ENCODE measurements at places on chromosomes 6 and 20. TPM values are rescaled to one million over a fixed set of nuclear protein-coding genes. Genes with fewer than 3 reads are reported as not detected.

METTL24 gene
- 2.0 TPM for total RNA-seq

TRAPPC3L gene
- 0.16 TPM for total RNA-seq

TP53TG5 gene
- total RNA-seq, result 2.2 TPM

DNAH8 gene
- total RNA-seq, result 0.03 TPM

ABCC10 gene
- 9.3 TPM for total RNA-seq

SLC13A3 gene
- 0.57 TPM for total RNA-seq

CLPSL1 gene
- total RNA-seq, result not detected

PGC gene
- total RNA-seq, result not detected

GJA1 gene
- 268 TPM for total RNA-seq

TM9SF4 gene
- 31.6 TPM for total RNA-seq

FAM83B gene
- total RNA-seq, result 0.11 TPM

FAM162B gene
- total RNA-seq, result 2.7 TPM

SAMHD1 gene
- total RNA-seq, result 20.7 TPM

BPIFB2 gene
- not detected for total RNA-seq

CCN5 gene
- 29.3 TPM for total RNA-seq

All from cardiac septum (tissue), 1 donor.